Aorta (tissue), 5 donors: ENCODE measurements at places on chromosomes 7 and 10.
A peak's percentile ranks its signal among the peaks of the same experiment; 100 is the strongest.

- no peaks in the 10 kb centered on the region for H3K27me3 ChIP-seq
- H3K4me1 ChIP-seq: peaks cover 9% of the 10 kb centered on the region
- no peak overlapping the region for H3K4me3 ChIP-seq
- DNase-seq: peak; percentile 84
These were observed 131.1 kb upstream of the CHST15 start for GRCh38 chr10:124224331-124225028.

DNA sequence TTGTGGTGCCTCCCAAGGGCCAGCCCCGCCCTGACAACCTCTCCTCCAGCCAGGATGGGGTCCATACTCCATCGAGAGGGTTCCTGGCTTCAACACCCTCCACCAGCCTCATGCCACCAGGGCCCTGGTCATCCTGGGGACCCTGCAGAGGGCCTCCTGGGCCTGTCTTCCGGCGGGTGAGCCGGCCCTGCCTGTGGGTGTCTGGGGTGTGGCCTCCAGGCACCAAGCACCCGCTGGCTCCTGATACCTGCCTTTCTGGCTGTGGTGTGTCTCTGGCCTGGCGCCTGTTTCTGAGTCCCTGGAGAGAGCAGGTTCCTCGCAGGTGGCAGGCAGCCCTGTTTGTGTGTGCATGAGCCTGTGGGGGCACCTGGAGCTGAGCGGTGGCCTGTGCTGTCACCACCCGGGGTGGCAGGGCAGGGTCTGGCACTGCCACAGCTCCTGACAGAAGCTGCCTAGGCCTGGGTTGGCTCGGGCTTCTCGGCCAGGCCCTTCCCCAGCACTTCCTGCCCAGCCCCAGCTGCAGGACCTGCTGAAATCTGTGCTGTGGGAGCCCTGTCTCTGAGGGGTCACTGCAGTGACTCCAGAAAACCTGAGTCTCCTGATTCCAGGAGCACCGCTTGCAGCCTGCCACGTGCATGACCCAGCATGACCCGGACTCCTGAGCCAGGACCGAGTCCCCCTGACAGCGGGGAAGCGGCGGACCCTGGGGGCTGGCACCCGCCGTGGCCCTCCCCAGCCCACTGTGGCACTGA, 18.4 kb downstream of the ADAM8 start:
- no peak overlapping the region for H3K27ac ChIP-seq
- no peaks in the 10 kb centered on the region for H3K36me3 ChIP-seq
- no peak overlapping the region for H3K4me3 ChIP-seq

DNA sequence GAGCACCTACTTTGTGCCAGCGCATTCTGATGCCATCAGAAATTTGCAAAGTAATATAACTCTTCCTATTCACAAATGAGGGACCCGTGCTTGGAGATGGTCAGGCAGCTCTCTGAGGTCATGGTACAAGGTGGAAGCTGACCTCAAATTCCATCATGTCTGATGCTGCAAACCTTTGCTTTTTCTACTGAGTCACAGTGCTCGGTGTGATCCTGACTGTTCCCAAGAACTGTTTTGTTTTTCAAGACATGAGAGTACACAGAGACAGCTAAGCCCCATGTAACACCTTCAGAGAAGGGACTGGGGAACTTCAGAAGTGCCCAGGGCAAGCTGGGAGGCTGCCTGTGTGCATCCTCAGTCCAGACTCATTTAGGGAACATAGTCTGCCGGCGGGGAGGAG, 111.3 kb downstream of the FRMD4A start:
- H3K4me3 ChIP-seq: no peak overlapping the region
- DNase-seq: no peak
- H3K27me3 ChIP-seq: no peaks in the 10 kb centered on the region
- no peaks in the 10 kb centered on the region for H3K36me3 ChIP-seq

DNA sequence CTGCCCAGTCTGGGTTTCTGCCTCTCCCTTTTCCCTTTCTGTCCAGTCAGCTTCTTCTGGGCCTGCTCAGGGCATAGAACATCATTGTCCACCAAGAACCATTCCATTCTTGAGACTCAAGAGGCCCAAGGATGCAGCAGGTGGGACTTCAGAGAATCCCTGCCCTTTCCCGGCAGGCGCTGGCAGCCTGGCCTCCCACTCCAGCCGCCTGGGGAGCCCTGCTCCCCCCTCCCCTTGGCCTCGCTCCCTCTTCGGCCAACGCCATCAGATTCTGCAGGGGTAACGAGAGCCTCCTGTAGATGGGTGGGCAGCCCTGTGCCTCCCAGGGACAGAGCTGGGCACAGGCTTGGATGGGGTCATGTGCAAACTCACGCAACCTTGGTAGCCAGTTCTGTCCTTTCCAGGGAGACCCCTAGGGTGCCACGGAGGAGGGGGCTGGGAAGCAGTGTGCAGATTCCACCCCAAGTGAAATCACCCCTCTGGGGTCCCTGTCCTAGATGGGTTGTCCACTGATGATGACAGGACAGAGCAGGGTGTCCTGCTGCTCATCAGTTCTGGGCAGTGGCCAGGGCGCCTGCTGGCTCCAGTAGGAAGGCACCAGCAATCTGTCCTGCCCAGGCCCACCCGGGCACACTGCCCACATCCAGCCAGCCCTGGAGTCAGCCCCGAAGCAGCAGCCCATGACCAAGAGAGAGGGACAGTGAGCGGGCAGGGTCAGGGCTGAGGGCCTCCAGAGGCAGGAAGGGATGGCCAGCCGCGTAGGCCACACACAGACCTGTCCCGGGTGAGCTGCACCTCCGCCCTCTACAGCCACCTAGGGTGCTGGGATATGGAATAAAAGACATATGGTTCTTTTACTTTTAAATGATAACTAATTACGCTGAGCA, 47.7 kb downstream of the RASGEF1A start:
- H3K27me3 ChIP-seq: no peaks in the 10 kb centered on the region
- H3K4me3 ChIP-seq: no peak overlapping the region
- DNase-seq: peak; percentile 65
- no peaks in the 10 kb centered on the region for H3K4me1 ChIP-seq
- no peaks in the 10 kb centered on the region for H3K36me3 ChIP-seq

GRCh38 chr7:43585562-43585961, 2.7 kb downstream of the STK17A start:
- H3K4me3 ChIP-seq: peak overlapping the region; percentile 15
- no peak overlapping the region for H3K27ac ChIP-seq
- peaks cover 2% of the 10 kb centered on the region for H3K4me1 ChIP-seq
- no peaks in the 10 kb centered on the region for H3K36me3 ChIP-seq
- DNase-seq: no peak
- H3K27me3 ChIP-seq: no peaks in the 10 kb centered on the region

- no peaks in the 10 kb centered on the region for H3K36me3 ChIP-seq
- no peak overlapping the region for H3K4me3 ChIP-seq
- no peaks in the 10 kb centered on the region for H3K4me1 ChIP-seq
- no peak overlapping the region for H3K27ac ChIP-seq
- no peak for DNase-seq
- H3K27me3 ChIP-seq: no peaks in the 10 kb centered on the region
These were observed 142.9 kb upstream of the ZMIZ1 start for GRCh38 chr10:78925800-78926319.

- H3K4me3 ChIP-seq: no peak overlapping the region
- no peaks in the 10 kb centered on the region for H3K27me3 ChIP-seq
- no peak for DNase-seq
- no peak overlapping the region for H3K27ac ChIP-seq
- H3K4me1 ChIP-seq: no peaks in the 10 kb centered on the region
These were observed 23.7 kb downstream of the NKX6-2 start for GRCh38 chr10:132762267-132762666.

- no peaks in the 10 kb centered on the region for H3K36me3 ChIP-seq
- H3K4me3 ChIP-seq: no peak overlapping the region
- H3K4me1 ChIP-seq: no peaks in the 10 kb centered on the region
- H3K27ac ChIP-seq: no peak overlapping the region
- H3K27me3 ChIP-seq: no peaks in the 10 kb centered on the region
These were observed 524.8 kb downstream of the GRM8 start for GRCh38 chr7:126727930-126728391.

DNA sequence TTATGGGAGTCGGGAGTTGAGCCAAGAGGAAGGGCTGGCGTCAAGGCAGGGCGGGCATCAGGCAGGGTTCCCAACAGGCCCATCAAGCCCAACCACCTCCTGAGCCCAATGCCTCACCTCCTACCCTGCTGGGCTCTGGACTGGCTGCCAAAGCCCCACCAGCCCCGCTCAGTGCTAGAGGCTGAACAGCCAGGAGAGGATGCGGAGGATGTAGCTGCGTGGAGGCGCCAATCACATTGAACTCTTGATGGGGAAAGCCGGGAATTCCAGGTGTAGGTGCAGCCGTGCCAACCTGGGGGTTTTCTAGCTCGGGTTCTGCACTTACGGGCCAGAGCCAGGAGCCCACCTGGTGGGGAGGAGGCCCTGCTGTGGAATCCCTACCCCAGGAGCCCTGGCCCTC, 12.9 kb downstream of the ATP5MF start:
- no peaks in the 10 kb centered on the region for H3K4me1 ChIP-seq
- no peaks in the 10 kb centered on the region for H3K36me3 ChIP-seq
- H3K27ac ChIP-seq: no peak overlapping the region
- no peak overlapping the region for H3K4me3 ChIP-seq
- DNase-seq: no peak

GRCh38 chr10:1162481-1163203, 106.5 kb downstream of the WDR37 start:
- no peaks in the 10 kb centered on the region for H3K36me3 ChIP-seq
- no peak for DNase-seq
- H3K4me3 ChIP-seq: no peak overlapping the region
- no peaks in the 10 kb centered on the region for H3K4me1 ChIP-seq

DNA sequence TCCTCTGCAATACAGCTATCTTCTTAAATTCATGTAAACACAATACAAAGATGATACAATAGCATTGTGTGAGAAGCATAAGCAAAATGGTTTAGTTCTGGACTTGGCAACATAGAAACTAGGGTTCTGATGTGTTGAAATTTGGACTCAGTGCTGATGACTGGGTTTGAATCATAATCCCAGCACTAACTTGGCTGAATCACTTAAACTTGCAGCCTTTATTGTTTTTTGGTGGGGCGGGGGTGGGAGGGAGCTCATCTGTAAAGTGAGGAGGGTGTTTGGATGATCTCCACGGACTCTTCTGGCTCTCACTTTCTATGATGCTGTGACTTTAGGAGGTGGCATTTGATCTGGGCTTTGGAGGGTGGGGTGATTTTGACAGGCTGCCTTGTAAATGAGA, 158.2 kb downstream of the WNT2 start:
- H3K27me3 ChIP-seq: no peaks in the 10 kb centered on the region
- H3K27ac ChIP-seq: no peak overlapping the region
- DNase-seq: no peak
- no peaks in the 10 kb centered on the region for H3K4me1 ChIP-seq

GRCh38 chr10:48543182-48543844, 61.6 kb downstream of the ARHGAP22 start:
- H3K4me3 ChIP-seq: no peak overlapping the region
- no peaks in the 10 kb centered on the region for H3K36me3 ChIP-seq
- H3K27me3 ChIP-seq: no peaks in the 10 kb centered on the region
- H3K4me1 ChIP-seq: no peaks in the 10 kb centered on the region
- no peak overlapping the region for H3K27ac ChIP-seq

- H3K4me3 ChIP-seq: no peak overlapping the region
- H3K36me3 ChIP-seq: no peaks in the 10 kb centered on the region
- DNase-seq: no peak
- H3K27ac ChIP-seq: no peak overlapping the region
- H3K4me1 ChIP-seq: no peaks in the 10 kb centered on the region
- H3K27me3 ChIP-seq: no peaks in the 10 kb centered on the region
These were observed 82.2 kb upstream of the NAMPT start for GRCh38 chr7:106367018-106367420.

DNA sequence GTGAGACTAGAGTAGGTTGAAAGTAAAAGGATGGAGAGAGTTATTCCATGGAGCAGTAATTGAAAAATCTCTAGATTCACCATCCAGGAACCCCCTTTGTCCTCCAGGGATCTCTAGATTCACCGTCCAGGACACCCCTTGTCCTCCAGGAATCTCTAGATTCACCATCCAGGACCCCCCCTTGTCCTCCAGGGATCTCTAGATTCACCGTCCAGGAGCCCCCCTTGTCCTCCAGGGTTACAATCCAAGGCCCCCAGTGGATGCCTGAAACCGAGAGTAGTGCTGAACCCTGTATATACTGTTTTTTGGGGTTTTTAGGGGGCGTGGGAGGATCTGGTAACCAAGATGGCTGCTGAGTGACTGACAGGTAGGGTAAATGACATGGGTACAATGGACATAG, 38.3 kb upstream of the PPP2R2D start:
- no peaks in the 10 kb centered on the region for H3K4me1 ChIP-seq
- no peak overlapping the region for H3K4me3 ChIP-seq
- no peak for DNase-seq
- H3K27me3 ChIP-seq: no peaks in the 10 kb centered on the region

GRCh38 chr10:48745662-48746245, 61.1 kb downstream of the WDFY4 start:
- H3K27ac ChIP-seq: no peak overlapping the region
- DNase-seq: no peak
- H3K27me3 ChIP-seq: no peaks in the 10 kb centered on the region
- no peaks in the 10 kb centered on the region for H3K4me1 ChIP-seq

- H3K27ac ChIP-seq: no peak overlapping the region
- no peaks in the 10 kb centered on the region for H3K36me3 ChIP-seq
- H3K27me3 ChIP-seq: no peaks in the 10 kb centered on the region
- H3K4me1 ChIP-seq: peaks cover 7% of the 10 kb centered on the region
- no peak overlapping the region for H3K4me3 ChIP-seq
- DNase-seq: no peak
These were observed 286.4 kb downstream of the PRPF18 start for GRCh38 chr10:13873196-13873595.

GRCh38 chr7:126656165-126656564, 596.6 kb downstream of the GRM8 start:
- H3K4me1 ChIP-seq: no peaks in the 10 kb centered on the region
- no peak for DNase-seq
- H3K27me3 ChIP-seq: no peaks in the 10 kb centered on the region
- H3K4me3 ChIP-seq: no peak overlapping the region
- no peaks in the 10 kb centered on the region for H3K36me3 ChIP-seq
- no peak overlapping the region for H3K27ac ChIP-seq

GRCh38 chr10:65723525-65723924, 1202.3 kb upstream of the LRRTM3 start:
- no peak for DNase-seq
- no peak overlapping the region for H3K4me3 ChIP-seq

- H3K27me3 ChIP-seq: no peaks in the 10 kb centered on the region
- H3K27ac ChIP-seq: no peak overlapping the region
- DNase-seq: no peak
- no peak overlapping the region for H3K4me3 ChIP-seq
- H3K4me1 ChIP-seq: no peaks in the 10 kb centered on the region
These were observed 93.0 kb upstream of the STRIP2 start for GRCh38 chr7:129341212-129341611.

- H3K4me1 ChIP-seq: no peaks in the 10 kb centered on the region
- H3K36me3 ChIP-seq: no peaks in the 10 kb centered on the region
These were observed 20.3 kb upstream of the PANK1 start for GRCh38 chr10:89665302-89665701.

- DNase-seq: no peak
- H3K27ac ChIP-seq: no peak overlapping the region
- no peaks in the 10 kb centered on the region for H3K4me1 ChIP-seq
- H3K27me3 ChIP-seq: no peaks in the 10 kb centered on the region
- no peak overlapping the region for H3K4me3 ChIP-seq
These were observed 8.0 kb downstream of the RASSF4 start for GRCh38 chr10:44967616-44968015.
